Stimulated activated CD4-positive, alpha-beta T cell treated with anti-CD3 and anti-CD28 coated beads, Interleukin-2, amount 100 ng/mL, for 4 hours (primary cell): ENCODE measurements at places on chromosomes 5 and 9.

DNA sequence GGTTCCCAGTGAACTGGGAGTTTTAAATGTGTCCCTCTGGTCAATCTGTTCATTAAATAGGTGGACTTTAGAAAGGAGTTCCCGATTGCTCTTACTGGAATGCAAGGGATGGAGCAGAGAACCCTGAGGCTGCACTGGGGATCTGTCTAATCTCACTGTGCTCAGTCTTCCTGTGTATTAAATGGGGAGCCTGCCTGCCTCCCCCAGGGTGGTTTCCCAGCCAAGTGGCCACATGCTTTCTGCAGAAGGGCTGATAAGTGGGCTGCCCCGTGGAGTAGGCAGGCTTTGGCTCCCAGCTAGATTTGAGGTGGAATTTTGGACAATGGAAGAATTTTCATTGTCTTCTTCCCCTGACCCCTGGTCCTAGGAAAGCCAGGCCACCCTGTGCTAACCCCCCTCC is 14.0 kb upstream of the PHYHD1 start:
- no peak for DNase-seq

DNA sequence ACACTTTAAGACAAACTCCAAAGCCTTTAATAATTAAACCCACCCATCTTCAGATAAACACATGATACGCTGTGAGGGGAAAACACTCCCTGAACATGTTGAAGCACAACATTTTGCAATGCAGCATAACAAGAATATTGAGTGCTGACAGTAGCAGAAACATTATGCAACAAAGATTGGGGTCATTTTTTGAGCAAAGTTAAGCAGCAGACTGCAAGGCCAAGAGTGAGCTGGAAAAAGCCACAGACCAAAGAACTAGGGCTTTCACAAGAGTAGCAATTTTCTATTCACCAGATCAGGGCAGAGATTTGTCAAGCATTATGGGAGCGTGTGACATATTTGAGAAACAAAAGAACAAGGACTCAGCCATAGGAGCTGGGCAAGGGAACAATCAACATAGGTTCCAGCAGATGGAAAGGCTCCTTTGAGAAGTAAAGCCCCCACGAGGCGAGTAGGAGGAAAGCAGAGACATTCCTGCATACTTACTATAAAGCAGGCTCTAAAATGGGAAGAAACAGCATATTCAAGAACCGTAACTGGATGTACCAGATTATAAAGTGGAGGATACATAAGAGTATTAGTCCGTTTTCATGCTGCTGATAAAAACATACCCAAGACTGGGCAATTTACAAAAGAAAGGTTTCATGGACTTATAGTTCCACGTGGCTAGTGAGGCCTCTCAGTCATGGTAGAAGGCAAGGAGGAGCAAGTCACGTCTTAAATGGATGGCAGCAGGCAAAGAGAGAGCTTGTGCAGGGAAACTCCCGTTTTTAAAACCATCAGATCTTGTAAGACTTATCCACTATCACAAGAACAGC is 4.8 kb upstream of the TTC23L start:
- DNase-seq = no peak

GRCh38 chr5:115962565-115963402 is 509 bp downstream of the LVRN start:
- DNase-seq = no peak

- DNase-seq = no peak
Measured at GRCh38 chr9:89032173-89032572, 40.9 kb downstream of the S1PR3 start.

- no peak for DNase-seq
Measured at GRCh38 chr5:10257870-10258269, 7.8 kb downstream of the CCT5 start.

DNA sequence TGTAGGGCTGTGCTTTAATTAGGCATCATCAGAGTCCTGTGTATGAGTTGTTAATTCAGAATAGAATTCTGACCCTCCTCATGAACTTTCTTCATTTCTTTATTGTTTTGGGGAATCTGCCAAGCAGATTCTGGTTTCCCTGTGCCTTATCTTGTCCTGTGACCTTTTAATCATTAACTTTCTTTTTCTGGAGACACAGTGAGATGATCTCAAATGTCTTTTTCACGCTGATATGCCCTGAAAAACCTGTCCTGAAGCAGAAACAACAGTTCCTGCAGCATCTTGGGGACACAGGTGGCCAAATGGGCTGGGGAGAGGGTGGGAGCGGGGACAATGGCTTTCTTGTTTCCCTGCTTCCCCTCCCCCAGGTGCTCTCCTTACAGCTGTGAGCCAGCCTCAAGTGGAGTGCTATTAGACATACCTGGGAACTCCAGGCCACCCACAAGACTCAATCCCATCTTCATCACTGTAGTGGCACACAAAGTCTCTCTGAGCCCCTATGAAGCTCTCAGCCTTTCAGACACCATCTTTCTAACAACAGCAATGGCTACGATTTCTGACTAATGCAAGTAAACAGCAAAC is 213.8 kb downstream of the ATP10B start:
- no peak for DNase-seq

- no peak for DNase-seq
Measured at GRCh38 chr5:156824800-156825199, 25.3 kb upstream of the PPP1R2B start.

- no peak for DNase-seq
Measured at GRCh38 chr5:102106599-102106998, 189.5 kb downstream of the SLCO4C1 start.

- peak; percentile 13 for DNase-seq
Measured at GRCh38 chr5:139565411-139566305, 4.5 kb downstream of the UBE2D2 start.

DNA sequence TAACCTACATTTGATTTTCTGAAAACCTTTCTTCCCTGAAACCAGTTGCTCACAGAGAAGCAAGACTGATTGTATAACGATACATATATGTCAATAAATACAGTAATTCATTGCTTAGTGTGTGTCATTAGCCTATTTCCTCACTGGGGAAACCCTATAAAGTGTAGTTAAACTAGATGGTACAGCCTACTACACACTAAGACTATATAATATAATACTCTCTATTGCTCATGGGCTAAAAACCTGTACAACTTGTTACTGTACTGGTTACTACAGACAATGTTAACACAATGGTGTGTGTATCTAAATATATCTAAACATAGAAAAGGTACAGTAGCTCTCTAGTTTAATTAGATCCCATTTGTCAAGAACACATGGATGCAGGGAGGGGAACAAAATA is 181.2 kb downstream of the CDH18 start:
- no peak for DNase-seq

DNA sequence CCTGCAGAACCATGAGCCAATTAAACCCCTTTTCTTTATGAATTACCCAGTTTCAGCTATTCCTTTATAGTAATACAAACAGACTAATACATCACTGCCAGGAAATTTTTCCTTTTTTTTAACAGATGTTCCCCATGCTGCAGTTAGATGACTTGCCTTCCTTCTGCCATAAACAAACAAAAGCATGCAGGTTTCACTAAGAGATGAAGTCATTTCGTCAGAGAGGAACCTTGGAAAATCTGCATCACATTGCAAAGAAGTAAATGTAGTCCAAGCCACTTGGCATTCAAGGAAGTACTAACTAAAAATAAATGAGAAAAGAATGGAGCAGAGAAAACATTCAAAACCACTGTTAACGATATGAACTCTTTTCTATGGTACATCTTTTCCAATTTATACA is 194.1 kb upstream of the EFNA5 start:
- no peak for DNase-seq

DNA sequence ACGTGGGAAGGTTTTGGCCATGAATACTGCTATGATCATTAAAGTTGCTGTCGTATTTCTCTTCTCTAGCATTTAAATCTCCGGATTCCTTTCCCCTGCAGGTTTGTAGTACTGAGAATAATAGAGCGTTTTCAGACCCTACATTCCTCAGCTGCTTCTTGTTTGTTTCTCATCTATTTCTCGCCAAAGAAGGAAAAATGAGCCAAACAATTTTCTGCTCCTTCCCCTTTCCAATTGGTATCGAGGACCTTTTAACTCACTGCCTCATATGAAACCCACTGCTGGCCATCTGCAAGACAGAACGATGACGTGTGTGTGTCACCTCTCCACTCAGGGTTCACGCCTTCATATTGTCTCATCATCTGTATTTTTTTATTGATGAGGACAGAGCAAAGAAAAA is 689.4 kb upstream of the WWC1 start:
- no peak for DNase-seq

DNA sequence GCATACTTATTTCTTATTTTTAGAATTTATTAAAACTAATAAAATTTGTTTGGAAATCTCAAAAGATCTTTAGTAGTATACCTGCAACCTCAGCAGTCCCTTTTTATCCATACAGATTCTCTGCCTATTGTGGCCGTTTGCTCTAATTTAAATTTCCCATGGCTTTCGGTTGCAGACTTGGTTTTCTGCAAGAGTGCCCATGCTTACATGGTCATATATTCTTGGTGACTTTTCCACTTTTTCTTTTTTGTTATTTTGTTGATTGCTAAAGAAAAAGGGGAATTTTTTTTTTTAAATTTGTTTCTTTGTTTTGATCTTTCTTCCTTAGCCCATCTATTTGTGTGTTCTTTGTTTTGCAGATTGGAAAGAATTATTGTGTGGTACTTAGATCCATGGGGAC is 20.6 kb downstream of the ZCCHC7 start:
- DNase-seq = no peak

DNA sequence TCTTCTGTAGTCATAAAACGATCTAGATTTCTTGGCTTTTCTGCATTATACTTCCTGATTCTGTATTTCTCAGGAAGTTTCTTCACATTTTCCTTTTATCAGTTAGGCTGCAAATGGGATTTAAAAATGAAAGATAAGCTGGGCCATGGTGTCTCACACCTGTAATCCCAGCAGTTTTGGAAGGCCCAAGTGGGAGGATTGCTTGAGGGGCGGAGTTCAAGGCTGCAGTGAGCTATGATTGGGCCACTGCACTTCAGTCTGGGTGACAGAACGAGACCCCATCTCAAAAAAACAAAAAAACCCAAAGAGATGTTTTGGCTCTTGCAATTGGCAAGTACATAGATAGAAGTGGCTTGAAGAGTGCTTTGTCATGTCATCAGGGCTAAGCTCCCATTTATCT is 26.2 kb upstream of the APC start:
- no peak for DNase-seq

- no peak for DNase-seq
Measured at GRCh38 chr9:69476016-69476415, 151.0 kb downstream of the ENTREP1 start.

GRCh38 chr5:167579693-167580055 is 711.8 kb upstream of the WWC1 start:
- DNase-seq = no peak

DNA sequence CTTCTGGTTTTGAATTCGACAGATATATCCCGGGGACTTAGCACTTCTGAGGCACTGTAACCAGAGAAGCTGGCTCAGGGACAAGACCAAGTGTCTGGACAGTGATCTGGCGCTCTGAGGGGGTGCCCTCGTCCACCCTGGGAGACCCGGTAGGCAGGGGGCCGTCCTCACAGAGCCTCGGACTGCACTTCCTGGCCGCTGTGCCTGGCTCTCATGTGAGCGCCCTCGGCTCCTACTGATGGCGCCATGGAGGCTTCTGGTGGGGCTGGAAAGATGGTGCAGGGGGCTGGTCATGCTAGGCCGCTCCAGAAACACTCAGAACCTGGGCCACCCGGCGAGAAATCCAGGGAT is 18.8 kb upstream of the SLC6A3 start:
- no peak for DNase-seq

DNA sequence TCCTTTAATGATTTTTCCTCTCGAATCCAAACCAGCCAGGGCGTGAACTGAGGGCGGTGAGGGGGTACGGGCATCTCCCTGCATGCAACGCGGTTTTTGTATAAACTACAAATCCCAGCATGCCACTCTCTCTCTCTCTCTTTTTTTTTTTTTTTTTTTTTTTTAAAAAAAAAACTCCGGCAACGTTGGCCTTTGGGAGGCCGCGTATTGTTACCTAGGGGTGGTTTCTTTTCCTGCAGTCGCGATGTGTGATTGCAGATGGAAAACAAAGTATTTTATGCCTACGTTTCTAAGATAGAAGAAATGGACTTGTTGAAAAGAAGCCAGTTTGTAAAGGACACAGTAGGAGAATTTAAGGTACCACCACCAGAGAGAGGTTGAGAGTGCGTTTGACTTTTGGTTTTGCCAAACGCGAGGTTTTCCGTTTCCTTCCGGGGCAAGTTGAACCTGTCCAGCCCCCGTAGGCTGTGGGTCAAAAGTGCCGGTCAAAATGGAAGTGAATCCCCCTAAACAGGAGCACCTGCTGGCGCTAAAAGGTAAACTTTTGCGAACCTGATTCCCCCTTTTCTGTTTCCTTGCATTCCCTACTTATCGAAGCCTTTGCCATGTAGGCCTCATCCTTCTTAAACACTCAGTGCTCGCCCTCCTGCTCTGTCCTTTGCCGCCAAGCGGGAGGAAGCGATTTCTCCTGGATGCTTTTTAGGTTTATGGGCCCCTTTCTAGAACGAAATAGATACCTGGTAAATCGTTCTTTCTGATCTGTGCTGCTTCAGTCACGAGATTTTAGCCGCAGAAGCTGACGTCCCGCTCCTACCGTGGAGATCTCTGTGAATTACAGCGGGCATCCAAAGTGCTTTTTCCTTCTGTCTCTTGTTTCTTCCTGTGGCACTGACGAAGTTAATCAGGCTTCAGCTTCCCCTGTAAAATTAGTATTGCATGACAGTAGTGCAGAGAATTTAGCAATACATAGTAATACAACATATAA is at the start of the genes SHLD3 and TRAPPC13:
Gene SHLD3 (plus strand): TSS at position 457 of the 985 bp plus-strand sequence. CDS start 4,561 bp downstream, outside the sequence.
Gene TRAPPC13 (plus strand): TSS at position 457 of the 985 bp plus-strand sequence. CDS start 34 bp downstream, at position 491.
- peak; percentile 74 for DNase-seq

GRCh38 chr9:2623288-2624050 is 1.9 kb downstream of the VLDLR start:
- DNase-seq = no peak

DNA sequence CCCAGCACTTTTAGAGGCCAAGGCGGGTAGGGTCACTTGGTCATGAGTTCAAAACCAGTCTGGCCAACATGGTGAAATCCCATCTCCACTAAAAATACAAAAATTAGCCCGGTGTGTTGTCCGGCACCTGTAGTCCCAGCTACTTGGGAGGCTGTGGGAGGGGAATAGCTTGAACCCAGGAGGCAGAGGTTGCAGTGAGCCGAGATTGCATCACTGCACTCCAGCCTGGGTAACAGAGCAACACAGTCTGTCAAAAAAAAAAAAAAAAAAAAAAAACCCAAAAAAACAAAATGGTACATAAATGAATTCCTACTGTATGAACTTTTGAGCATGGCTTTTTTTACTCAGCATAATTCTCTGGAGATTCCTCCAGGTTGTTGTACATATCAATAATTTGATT is 37.6 kb upstream of the PCAT7 start:
- no peak for DNase-seq

DNA sequence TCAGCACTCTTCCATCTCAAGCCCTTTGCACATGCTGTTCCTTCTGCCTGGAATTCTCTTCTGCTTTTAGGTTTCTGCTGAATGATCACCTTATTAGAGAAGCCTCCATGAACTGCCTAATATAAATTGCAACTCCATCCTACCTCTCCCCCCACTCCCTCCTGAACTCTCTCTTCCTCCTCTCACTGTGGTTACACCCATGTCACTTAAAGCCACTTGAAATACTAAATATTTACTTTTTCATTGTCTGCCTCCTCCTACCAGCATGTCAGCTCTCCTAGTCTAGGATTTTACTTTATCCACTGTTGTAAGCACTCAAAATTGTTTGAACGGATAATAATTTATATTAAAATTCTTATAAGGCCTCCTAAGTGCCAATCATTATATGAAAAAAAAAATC is 43.8 kb downstream of the ACTL7B start:
- DNase-seq = no peak
